ENCODE measurements at places on chromosomes 3 and 15. TPM values are rescaled to one million over a fixed set of nuclear protein-coding genes. Genes with fewer than 3 reads are reported as not detected.

Gene ZCWPW2
- 0.28 TPM for polyA plus RNA-seq

Gene SPESP1
- 1.2 TPM for polyA plus RNA-seq

Gene LMCD1
- 21.2 TPM for polyA plus RNA-seq

Gene FETUB
- polyA plus RNA-seq = 5.0 TPM

Gene SLC27A2
- polyA plus RNA-seq = 2.0 TPM

Gene EPHA6
- polyA plus RNA-seq = 0.20 TPM

Gene SLC30A4
- polyA plus RNA-seq = 3.0 TPM

Gene TEX55
- not detected for polyA plus RNA-seq

Gene ZNF662
- polyA plus RNA-seq = 5.2 TPM

Gene ALPK3
- polyA plus RNA-seq = 10.5 TPM

Gene FRMD5
- 0.04 TPM for polyA plus RNA-seq

Gene SLC12A1
- polyA plus RNA-seq = not detected

Gene WDR93
- polyA plus RNA-seq = not detected

Gene CISH
- polyA plus RNA-seq = 5.5 TPM

Gene GREM1
- polyA plus RNA-seq = 6.9 TPM

Gene CTXN2
- polyA plus RNA-seq = not detected

Gene MYO5A
- 1.9 TPM for polyA plus RNA-seq

Gene IRAK2
- 6.1 TPM for polyA plus RNA-seq

Gene P2RY14
- 2.1 TPM for polyA plus RNA-seq

Gene PLCB2
- polyA plus RNA-seq = 7.3 TPM

Gene ZBTB11
- 5.0 TPM for polyA plus RNA-seq

Gene TTLL13
- 0.04 TPM for polyA plus RNA-seq
